Activated CD4-positive, alpha-beta T cell treated with anti-CD3 and anti-CD28 coated beads, Interleukin-2, amount 10 ng/mL, durations not matched to agents 24 days and 14 days (primary cell): ENCODE measurements at places on chromosomes 4 and X. TPM values are rescaled to one million over a fixed set of nuclear protein-coding genes. Genes with fewer than 3 reads are reported as not detected.
A peak's percentile ranks its signal among the peaks of the same experiment; 100 is the strongest.

Gene PNMA5
- total RNA-seq, result not detected in 2 replicates

- no peak overlapping the region for H3K4me3 ChIP-seq
- no peak for DNase-seq
- H3K27ac ChIP-seq, result peak overlapping the region; percentile 62
Measured at GRCh38 chr4:855880-856224, 29.9 kb upstream of the CPLX1 start.

- H3K27me3 ChIP-seq, result no peaks in the 10 kb centered on the region
- no peaks in the 10 kb centered on the region for H3K36me3 ChIP-seq
- no peak overlapping the region for H3K27ac ChIP-seq
- DNase-seq, result no peak
Measured at GRCh38 chrX:109374262-109374960, 107.5 kb downstream of the GUCY2F start.

GRCh38 chr4:7371210-7371941 lies 63.4 kb downstream of the PSAPL1 start:
- H3K4me1 ChIP-seq, result no peaks in the 10 kb centered on the region
- H3K27ac ChIP-seq, result no peak overlapping the region
- H3K36me3 ChIP-seq, result no peaks in the 10 kb centered on the region
- H3K4me3 ChIP-seq, result no peak overlapping the region
- peaks cover 1% of the 10 kb centered on the region for H3K27me3 ChIP-seq

- no peaks in the 10 kb centered on the region for H3K27me3 ChIP-seq
- peaks cover 4% of the 10 kb centered on the region for H3K36me3 ChIP-seq
- H3K4me1 ChIP-seq, result peaks cover 11% of the 10 kb centered on the region
- no peak overlapping the region for H3K4me3 ChIP-seq
- H3K27ac ChIP-seq, result no peak overlapping the region
Measured at GRCh38 chrX:23901805-23902204, 5.9 kb downstream of the APOO start.

DNA sequence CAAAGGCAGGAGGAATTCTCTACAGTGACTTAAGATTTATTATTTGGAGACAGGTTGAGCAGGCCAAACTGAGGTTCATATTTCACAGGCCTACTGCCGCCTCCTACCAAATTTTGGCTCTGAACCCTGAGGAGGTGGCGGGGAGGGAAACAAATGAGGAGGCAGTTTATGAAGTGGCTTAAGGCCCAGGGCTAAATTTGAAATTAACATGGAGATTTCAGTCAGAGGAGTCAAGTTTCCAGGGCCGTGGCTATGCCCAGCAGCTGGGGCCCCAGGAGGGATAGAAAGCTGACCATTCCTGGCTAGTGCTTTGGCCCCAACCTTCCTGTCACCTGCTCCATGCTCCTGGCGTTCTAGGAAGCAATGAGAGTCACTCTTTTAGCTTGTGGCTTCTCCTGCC lies 73.4 kb upstream of the ARHGAP36 start:
- no peaks in the 10 kb centered on the region for H3K4me1 ChIP-seq
- H3K27me3 ChIP-seq, result no peaks in the 10 kb centered on the region
- no peak overlapping the region for H3K27ac ChIP-seq
- no peaks in the 10 kb centered on the region for H3K36me3 ChIP-seq
- no peak overlapping the region for H3K4me3 ChIP-seq

DNA sequence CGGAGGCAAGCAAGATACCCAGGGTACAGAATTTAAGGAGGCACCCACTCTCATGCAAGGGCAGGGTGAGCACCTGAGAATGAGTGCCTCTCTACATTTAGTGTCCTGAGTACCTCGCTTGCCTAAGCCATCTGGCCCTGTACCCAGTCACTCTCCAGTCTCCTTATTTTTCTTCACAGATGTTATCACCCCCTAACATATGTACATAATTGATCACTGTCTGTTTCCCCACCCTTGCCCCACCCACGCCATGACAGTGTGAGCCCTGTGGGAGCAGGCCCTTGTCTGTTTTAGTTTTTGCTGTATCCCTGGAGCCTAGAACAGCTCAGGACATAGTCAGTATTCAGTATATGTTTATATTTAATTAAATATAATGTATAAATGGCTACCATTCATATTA lies 113.6 kb downstream of the SPRY1 start:
- H3K27ac ChIP-seq, result no peak overlapping the region
- no peak for DNase-seq
- peaks cover 3% of the 10 kb centered on the region for H3K36me3 ChIP-seq
- no peak overlapping the region for H3K4me3 ChIP-seq
- H3K27me3 ChIP-seq, result peaks cover 41% of the 10 kb centered on the region

DNA sequence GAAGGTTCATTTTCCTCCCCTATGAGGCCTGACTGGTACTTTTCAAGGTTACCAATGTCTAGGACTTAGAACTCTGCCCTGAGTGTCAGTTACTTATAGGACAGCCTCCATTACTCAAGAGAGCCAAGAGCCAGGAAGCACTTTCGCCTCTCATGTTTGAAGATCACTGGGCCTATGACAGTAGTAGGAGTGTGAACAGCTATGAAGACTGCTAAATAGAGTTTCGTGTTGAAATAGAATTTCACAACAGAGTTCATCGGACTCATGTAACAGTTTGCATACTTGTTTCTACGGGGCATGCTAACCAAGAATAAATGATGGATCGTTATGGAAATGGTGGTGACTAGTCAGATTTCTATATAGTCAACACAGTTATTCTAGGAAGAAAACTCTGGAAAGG lies 97.8 kb upstream of the GPC4 start:
- no peak overlapping the region for H3K4me3 ChIP-seq
- H3K4me1 ChIP-seq, result no peaks in the 10 kb centered on the region
- H3K27me3 ChIP-seq, result no peaks in the 10 kb centered on the region
- H3K36me3 ChIP-seq, result no peaks in the 10 kb centered on the region
- H3K27ac ChIP-seq, result no peak overlapping the region

GRCh38 chrX:129823115-129823514 lies 20.6 kb downstream of the ZDHHC9 start:
- no peaks in the 10 kb centered on the region for H3K27me3 ChIP-seq
- no peak overlapping the region for H3K4me3 ChIP-seq
- peaks cover 14% of the 10 kb centered on the region for H3K36me3 ChIP-seq
- H3K27ac ChIP-seq, result no peak overlapping the region
- DNase-seq, result peak; percentile 83
